Caudate nucleus (tissue), 63 donors: ENCODE measurements at places on chromosomes 16 and 17.

GRCh38 chr17:47733047-47733673 is at the start of gene TBX21:
TSS of gene TBX21 (plus strand) at chr17:47733236. CDS start at chr17:47733455, 219 bp downstream.
- DNase-seq: no peak

GRCh38 chr17:44069974-44070454 is 521 bp upstream of the G6PC3 start:
- no peak for DNase-seq

GRCh38 chr16:12096157-12096777 is 119.7 kb downstream of the SNX29 start:
- no peak for DNase-seq

GRCh38 chr16:31713945-31714902 is 159.4 kb upstream of the ZNF267 start:
- no peak for DNase-seq

GRCh38 chr17:35870906-35871819 is 2.5 kb upstream of the HEATR9 start:
- DNase-seq: no peak

DNA sequence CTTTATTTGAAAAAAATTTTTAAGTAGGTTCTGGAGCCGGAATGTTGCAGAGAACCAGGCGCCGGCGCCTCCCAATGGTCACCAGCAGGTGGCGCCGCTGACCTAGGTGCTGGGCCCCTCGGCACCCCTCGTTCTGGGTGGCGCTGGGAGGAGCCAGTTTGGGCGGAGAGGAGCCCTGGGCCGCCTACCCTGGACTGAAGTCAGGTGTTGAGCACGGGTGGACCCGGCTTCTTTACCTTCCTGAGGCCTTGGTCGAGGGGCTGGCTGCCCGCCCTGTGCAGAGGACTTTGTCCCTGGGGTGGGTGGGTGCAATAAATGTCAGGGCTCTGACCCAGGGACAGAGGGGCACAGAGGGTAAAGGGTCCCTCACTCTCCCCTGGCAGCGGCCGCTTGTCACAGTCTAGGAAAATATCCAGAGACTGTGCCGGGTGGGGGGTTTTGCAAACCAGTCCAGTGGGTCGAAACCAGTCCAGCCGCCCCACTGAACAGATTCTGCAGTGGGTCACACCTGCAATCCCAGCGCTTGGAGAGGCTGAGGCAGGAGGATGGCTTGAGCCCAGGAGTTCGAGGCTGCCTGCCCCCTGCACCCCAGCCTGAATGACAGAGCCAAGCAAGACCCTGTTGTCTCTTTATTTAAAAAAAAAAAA is 30.1 kb upstream of the TNFRSF13B start:
- peak; percentile 66 for DNase-seq

DNA sequence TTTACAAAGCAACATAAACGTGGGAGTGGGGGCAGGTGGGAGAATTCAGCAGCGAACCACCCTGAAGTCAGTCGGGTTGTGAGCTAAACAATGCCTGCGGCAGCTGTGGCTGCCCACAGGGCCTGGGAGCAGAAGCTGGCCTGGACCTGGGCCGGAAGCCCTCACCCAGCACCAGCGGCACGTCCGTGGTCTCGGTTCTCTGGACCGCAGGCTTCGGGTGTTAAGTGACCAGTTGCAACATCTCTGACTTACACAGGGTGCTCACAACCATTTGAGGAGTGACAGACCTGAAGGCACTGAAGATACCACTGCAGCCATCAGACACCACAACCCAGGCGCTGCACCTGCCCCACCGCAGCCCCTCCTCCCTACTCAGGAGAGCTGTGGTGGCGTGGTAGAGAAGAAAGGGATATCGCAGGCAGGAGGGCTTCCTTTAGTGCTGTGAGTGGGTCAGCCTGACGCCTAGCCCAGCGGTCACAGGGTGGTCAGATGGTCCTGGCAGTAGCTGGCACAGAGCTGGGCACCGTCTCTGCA is 33.8 kb downstream of the CBFA2T3 start:
- no peak for DNase-seq

DNA sequence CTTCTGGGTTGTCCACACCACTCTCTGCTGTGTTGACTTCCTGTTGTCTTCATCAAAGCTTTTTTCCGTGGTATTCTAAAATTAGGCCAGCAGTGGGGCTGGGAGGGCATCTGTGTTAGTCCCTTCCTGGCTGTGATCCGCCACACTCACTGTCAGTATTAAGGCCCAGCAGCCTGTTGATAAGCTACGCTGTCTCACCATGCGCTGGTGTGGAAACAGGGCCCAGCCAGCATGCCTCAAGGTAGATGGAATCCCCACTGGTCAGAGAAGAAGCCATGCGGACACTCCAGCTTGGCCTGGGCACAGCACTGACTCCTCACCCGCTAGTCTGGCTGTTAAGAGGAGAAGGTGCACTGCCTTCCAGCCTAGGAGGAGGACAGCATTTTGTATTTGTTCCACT is 11.4 kb downstream of the CDR2L start:
- DNase-seq: no peak

DNA sequence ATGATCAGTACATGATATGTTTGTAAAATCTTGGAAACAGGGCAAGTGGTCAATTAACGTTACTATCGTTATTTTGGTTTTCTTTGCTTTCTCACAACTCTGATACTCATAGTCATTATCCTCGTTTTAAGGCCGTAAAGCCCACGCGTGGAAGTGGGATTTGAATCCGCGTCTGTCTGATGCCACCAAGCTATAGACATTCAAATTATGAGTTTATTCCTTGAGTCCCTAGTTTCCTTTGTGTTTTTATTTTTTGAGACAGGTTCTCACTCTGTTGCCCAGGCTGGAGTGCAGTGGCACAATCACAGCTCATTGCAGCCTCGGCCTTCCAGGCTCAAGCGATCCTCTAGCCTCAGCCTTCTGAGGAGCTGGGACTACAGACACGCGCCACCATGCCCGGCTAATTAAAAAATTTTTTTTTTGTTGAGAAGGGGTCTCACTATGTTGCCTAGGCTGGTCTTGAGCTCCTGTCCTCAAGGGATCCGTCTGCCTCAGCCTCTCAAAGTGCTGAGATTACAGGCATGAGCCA is 1.0 kb downstream of the DCTN5 start:
- DNase-seq: no peak

GRCh38 chr16:87958632-87959031 is 7.4 kb downstream of the BANP start:
- DNase-seq: no peak

GRCh38 chr16:66662445-66663194 is 33.9 kb downstream of the CMTM4 start:
- DNase-seq: no peak

- no peak for DNase-seq
Observed at GRCh38 chr16:56994311-56994710, 5.0 kb downstream of the NLRC5 start.

- DNase-seq: no peak
Observed at GRCh38 chr17:47907932-47908562, 12.0 kb downstream of the SP2 start.

- DNase-seq: peak; percentile 62
Observed at GRCh38 chr17:78224231-78225087, 7.0 kb upstream of the TMEM235 start.

GRCh38 chr17:13973960-13974651 is 95.2 kb upstream of the COX10 start:
- DNase-seq: no peak

GRCh38 chr17:66953630-66954020 is 10.9 kb upstream of the CACNG4 start:
- no peak for DNase-seq

GRCh38 chr17:16243385-16243784 is 26.4 kb downstream of the PIGL start:
- DNase-seq: no peak

DNA sequence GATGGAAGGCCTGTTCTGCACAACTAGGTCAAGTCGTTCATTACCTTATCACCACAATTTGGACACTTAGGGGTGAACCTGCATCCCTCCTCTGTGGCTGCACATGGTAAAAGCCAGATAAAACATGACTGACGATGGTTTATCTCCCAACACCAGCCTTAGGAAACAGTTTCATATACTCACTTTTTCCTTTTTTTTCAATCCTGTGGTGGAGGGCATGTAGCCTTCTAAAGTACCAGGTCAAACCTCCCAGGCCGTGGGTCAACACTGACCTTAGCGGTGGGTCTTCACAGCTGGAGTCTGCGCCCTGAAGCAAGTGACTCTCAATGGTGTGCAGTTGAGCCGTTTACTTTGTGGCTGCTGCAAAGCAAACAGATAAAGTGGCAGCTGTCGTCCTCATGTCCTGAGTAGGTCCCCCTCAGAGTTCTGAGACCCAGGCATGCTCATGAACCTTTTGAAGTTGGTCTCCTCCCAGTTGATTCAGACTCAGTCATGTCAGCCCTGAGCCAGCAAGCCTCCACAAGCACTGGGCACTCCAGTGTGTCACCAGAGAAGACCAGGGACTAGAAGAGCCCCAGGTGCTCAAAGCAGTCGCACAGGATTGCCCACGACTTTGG is 5.9 kb downstream of the FAHD1 start:
- DNase-seq: no peak

GRCh38 chr17:75398279-75398678 is 7.2 kb downstream of the GRB2 start:
- DNase-seq: no peak

DNA sequence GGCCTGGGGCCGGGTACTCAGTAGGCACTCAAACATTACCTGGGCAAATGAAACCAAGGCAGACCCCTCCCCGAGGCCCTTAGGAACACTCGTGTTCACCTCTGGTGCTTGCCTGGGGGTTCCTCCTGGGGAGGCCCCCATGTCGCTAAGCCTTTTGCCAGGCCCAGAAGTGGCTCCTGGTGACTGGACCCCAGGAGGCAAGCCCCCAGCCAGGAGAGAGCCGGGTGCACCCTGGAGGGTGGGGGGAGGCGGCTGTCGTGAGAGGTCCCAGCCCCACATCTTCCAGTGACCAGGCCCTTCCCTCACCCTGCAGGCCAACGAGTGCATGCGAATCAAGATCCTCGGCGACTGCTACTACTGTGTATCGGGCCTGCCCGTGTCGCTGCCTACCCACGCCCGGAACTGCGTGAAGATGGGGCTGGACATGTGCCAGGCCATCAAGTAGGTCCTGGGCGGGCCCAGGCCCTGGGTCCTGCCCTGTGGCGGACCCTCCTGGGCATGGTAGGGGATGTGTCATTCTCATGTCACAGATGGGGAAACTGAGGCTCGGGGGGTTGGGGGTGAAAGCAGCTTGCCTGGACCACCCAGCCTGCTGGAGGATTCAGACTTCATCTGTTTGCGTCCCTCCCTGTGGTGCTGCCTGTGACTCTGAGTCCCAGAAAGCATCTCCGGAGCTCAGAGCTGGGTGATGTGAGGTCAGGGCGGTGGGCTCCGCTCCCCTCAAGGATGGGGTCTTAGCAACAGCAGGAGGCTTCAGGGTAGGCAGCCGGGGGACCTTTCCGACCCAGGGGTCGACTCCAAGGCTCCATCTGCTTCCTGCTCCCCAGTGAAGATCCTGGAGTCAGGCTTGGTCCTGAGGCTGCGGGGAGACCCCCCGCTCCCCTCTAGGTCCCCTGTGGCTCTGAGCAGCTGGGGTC is 32.5 kb downstream of the ADCY7 start:
- DNase-seq: no peak

DNA sequence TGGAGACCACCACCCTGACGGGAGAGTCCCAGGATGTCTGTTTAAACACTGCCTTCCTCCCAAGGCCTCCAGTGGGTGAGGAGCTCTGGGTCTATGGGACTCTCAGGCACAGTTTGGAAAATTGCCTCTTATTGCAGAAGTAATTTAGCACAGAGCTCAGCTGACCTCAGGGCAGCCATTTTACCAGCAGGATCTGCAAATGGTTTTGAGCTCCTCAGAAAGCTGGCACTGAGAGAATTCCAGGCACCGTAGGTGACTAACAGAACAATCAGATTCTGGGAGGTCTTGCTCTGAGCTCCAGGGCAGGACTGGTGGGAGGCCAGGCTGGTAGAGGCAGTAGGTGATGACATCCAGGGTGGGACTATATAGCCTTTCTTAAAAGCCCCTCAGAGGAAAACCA is 17.3 kb upstream of the C16orf74 start:
- no peak for DNase-seq

DNA sequence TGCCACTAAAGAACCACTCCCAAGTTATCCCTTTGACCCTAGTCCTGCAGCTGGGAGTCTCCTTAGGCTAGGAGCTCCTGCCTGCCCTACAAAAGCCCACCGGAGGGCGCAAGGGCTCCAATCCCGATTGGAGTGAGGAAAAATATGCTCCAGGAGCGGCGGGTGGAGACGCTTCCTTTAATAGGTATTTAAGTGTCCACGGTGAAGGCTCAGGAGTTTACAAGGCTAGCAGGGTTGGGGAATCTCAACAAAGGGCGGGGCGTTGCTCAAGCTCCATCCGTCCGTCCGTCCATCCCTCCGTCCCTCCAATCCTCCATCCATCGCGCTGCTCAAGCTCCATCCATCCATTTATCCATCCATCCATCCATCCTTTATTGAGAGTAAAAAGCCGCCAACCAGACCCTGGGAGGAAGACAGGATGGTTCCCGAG is 556 bp upstream of the SPNS1 start:
- DNase-seq: peak; percentile 7

DNA sequence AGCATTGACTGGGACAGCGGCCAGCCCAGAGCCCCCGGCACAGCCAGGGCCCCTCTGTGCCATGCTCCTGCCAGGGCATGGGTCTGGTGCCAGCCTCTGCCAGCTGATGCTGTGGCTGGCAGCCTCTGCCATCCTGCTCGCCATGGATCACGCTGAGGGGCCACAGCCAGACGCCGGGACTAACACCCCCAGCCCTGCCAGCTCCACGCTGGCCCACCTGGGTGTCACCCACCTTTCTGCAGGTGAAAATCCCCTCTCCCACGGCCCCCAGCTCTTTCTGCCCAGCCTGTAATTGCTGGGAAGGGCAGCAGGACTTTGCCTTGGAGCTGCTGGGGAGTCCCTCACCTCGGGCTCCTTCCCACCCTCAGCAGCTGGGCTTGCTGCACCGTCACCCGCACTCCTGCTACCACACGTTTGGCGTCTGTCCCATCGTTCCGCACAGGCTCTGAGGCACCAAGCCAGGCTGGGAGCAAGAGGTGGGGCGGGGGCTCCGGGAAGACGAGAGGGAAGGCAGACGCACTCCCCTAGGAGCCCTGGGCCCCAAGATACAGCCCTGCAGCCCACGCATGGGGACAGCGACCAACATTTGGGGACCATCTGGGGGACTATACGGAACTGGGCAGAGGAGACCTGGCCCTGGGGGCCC is 42.0 kb upstream of the ACSF3 start:
- peak; percentile 9 for DNase-seq

DNA sequence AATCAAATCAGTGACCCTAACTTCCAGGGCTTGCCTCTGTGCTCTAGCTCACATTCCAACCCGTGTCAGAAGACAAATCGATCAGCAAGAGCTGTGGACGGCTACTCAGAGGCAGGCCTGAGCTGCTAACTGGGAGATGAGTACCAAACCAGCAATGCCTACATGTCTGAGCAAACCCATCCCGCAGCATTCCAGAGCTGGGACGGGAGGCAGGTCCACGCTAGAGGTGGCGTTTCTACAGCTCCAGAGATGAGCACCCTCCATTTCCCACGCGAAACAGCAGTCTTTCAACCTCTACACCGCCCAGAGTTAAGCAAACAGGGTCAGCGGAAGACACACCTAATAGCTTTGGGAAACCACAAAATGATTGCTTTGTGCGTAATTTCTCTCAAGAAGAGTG is 6.5 kb downstream of the NXN start:
- no peak for DNase-seq
